Fibroblast of the aortic adventitia (primary cell): ENCODE measurements at places on chromosomes 2 and 18. TPM values are rescaled to one million over a fixed set of nuclear protein-coding genes. Genes with fewer than 3 reads are reported as not detected.

Gene ORC4
- 16.4 and 71.4 TPM in 2 replicates for total RNA-seq

Gene ALK
- total RNA-seq, result 0.27 and 0.82 TPM in 2 replicates

Gene LINC00305
- not detected in 2 replicates for total RNA-seq

Gene HAAO
- total RNA-seq, result 0.90 and 5.4 TPM in 2 replicates

Gene GKN2
- not detected in 2 replicates for total RNA-seq

Gene TMEM163
- total RNA-seq, result not detected in 2 replicates

Gene CRYGA
- total RNA-seq, result not detected in 2 replicates

Gene MC2R
- not detected in 2 replicates for total RNA-seq

Gene HOXD8
- 0.45 and 0.49 TPM in 2 replicates for total RNA-seq

Gene MOGAT1
- total RNA-seq, result not detected in 2 replicates

Gene TM4SF20
- 0.57 TPM in 1 of 2 replicates, not detected in the other for total RNA-seq

Gene APCDD1
- total RNA-seq, result 0.09 TPM in 1 of 2 replicates, not detected in the other

Gene C2orf15
- total RNA-seq, result not detected in 2 replicates

Gene PLA2R1
- total RNA-seq, result 25.0 and 27.0 TPM in 2 replicates

Gene CABLES1
- total RNA-seq, result 7.4 and 19.2 TPM in 2 replicates

Gene MARCHF4
- 0.57 and 1.3 TPM in 2 replicates for total RNA-seq

Gene MPP4
- total RNA-seq, result 0.33 and 4.0 TPM in 2 replicates

Gene DSG1
- not detected in 2 replicates for total RNA-seq

Gene SP5
- not detected in 2 replicates for total RNA-seq

Gene MDH1B
- 0.81 and 15.1 TPM in 2 replicates for total RNA-seq

Gene CDH19
- total RNA-seq, result not detected in 2 replicates

Gene TXNDC2
- total RNA-seq, result 0.16 and 0.27 TPM in 2 replicates

Gene POTEJ
- total RNA-seq, result not detected in 2 replicates

Gene FAM237A
- total RNA-seq, result not detected in 2 replicates

Gene APOB
- under 0.01 TPM in 1 of 2 replicates, not detected in the other for total RNA-seq

Gene STRN
- 26.2 and 26.5 TPM in 2 replicates for total RNA-seq
